ENCODE measurements at places on chromosomes 3 and 15.

DNA sequence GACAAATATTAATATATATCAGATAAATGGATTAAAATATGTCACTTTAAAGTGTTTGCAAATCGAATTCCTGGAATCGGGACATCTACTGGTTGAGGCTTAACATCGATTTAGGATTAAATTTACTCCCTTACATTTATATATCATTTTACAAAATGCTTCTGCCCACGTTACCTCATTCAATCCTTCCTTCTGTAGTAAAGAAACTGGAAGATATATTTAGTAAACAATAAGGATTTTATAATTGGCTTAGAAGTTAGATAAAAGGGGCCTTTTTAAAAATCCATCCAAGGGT lies 1.3 kb downstream of the CLPX start:
- DNase-seq, result no peak

DNA sequence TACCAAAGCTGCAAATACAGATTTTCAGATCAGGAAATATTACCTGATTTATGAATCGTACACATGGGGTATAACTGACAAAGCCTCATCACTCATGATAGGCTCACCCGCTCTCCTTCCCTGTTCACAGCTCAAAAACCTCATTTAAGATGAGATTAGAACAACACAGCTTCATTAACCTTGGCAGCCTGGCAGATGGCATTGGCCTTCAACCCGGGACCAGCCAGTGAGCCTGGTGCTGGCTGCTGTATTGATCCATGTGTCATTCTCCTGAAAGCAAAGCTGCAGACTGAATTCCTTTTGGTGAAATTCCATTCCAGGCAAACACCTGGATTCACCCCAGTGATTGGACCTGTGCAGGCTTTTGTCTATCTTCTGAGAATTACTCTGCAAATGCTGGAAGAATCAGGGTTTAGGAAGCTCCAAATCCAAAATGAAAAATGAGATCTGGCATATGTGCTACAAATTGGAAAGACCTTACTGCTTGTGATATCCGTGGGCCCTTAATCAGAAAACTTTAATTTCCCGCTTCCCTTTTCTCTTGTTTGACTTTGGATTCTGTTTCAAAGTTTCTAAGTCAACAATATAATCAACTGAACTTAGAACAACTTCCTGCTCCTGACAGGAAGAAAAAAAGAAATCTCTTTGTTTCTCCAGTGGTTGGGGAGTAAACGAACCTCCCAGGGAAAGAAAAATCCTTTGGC lies 189.1 kb upstream of the KBTBD8 start:
- DNase-seq, result no peak

DNA sequence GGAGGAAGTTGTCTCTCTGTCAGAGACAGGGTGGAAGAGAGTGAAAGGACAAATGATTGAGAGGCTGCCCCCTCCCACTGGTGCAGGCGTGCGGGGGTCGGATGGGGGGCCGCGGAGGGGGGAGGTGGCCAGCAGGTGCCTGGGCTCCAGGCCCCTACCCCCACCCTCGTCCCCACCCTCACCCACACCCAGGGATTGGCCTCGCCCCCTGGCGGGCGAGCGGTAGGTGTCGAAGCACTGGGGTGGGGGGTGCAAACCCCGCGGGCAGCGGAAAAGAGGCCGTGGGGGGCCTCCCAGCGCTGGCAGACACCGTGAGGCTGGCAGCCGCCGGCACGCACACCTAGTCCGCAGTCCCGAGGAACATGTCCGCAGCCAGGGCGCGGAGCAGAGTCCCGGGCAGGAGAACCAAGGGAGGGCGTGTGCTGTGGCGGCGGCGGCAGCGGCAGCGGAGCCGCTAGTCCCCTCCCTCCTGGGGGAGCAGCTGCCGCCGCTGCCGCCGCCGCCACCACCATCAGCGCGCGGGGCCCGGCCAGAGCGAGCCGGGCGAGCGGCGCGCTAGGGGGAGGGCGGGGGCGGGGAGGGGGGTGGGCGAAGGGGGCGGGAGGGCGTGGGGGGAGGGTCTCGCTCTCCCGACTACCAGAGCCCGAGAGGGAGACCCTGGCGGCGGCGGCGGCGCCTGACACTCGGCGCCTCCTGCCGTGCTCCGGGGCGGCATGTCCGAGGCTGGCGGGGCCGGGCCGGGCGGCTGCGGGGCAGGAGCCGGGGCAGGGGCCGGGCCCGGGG lies at the start of gene KAT2B:
Gene KAT2B, plus strand, starts transcription at position 682 of the 783 bp plus-strand sequence. Its CDS starts 32 bp downstream, at position 714.
- DNase-seq, result peak; percentile 81

DNA sequence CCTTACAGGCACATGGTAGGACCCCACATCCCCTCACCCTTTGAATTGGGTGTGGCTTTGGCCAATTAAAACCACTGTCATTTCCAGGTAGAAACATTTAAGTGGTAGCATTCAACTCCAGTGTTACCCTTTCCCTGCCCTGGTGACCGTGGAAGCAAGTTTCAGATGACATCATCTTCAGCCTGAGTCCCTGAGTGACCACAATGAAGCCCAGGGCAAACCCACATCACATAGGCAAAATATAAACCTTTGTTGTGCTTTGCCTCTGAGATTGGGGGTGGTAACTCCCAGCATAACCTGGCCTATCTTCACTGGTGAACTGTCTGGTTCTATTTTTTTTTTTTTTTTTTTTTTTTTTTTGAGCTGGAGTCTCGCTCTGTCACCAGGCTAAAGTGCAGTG lies 404.0 kb upstream of the WNT5A start:
- no peak for DNase-seq

- DNase-seq, result no peak
Measured at GRCh38 chr15:84832448-84833040, 15.4 kb downstream of the ALPK3 start.

DNA sequence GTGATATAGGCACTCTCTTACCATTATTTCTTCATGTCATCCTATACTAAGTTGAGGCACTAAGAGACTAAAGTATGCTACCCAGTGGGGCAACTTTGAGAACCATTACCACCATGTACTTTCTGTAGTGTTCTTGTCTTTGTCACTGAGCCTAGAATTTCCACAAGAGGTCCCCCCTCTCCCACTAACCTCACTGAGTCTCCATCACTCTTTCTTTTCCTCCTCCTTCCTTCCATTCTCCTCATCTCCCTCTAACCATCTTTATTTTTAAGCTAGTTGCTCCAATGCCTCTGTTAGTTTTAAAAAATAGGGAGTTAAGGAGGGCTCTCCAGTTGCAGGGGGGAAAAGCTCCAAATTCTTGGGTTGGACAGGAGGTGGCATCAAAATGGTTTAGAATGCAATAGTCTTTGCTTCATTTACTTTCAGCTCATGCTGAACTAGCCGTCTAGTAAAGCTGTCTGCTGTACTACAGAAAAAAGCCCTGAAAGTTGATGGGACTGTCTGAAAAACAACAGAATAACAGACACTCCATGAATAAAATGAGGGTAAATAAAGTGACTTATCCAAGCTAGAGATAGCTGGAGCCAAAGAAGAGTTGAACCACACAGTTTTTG lies 85.1 kb upstream of the MYRIP start:
- no peak for DNase-seq

DNA sequence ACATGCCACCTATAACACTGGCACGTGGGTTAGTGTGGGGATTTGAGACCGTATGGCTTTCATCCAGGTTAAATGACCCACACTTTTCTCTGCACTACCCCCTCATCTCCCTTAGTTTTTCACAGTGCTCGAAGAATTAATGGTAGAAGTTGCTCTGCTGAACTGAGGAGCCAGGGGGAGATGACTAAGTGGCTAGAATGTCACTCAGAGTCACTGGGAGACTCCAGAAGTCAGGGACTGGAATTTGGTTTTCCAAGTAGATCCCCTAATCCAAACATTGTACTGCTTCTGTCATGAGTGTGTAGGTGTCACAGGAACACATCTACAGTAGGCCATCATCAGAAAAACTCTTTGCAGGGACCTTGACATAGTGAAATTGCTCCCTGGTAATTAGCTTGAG lies 181.0 kb upstream of the RASGRP1 start:
- no peak for DNase-seq

DNA sequence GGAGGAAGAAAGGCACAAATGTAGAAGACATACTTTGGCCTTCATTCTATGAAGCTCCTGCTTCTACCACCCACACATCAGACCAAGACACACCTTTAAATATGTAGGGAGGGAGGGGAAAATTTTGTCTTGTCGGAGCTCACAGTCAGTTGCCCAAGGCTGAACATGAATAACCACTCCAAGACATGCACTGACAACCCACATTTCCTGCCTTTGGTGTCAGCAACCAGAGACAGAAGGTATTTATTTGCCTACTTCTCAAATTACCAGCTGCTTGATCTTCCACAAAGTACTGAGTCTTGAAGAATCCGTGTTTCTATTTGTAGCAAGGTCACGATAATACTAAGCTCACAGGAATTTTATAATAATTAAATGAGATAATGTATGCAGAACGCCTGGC lies 169.7 kb downstream of the KCNMB2 start:
- no peak for DNase-seq

Data from activated CD4-positive, CD25-positive, alpha-beta regulatory T cell treated with anti-CD3 and anti-CD28 coated beads, Interleukin-2, amount 50 U/mL, for 72 hours (primary cell).